ENCODE measurements at places on chromosomes 5 and 9.

- no peak for DNase-seq
Measured at GRCh38 chr9:19800884-19801283, 12.0 kb upstream of the SLC24A2 start.

- no peak for DNase-seq
Measured at GRCh38 chr5:93062548-93062947, 518.5 kb downstream of the NR2F1-AS1 start.

- no peak for DNase-seq
Measured at GRCh38 chr5:88952344-88952743, 69.4 kb upstream of the MEF2C start.

- no peak for DNase-seq
Measured at GRCh38 chr9:108835831-108836230, 20.0 kb downstream of the ACTL7B start.

DNA sequence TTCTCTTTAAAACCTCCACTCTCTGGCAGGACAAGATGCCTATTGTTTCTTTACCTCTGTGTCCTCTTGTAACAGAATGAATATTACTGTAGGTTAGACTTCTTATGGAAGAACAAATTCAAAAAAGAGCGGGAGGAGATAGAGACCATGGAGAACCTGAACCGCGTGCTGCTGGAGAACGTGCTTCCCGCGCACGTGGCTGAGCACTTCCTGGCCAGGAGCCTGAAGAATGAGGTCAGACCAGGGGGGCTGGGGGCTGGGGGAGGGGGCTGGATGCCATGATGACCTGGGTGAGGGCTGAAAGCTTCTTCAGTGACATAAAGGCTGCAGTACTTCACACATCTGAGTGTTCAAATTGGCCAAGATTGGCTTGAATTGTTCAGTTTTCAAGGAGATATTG, 61.4 kb downstream of the CFAP90 start:
- no peak for DNase-seq

GRCh38 chr5:142869886-142870285, 99.7 kb downstream of the ARHGAP26 start:
- DNase-seq, result no peak

DNA sequence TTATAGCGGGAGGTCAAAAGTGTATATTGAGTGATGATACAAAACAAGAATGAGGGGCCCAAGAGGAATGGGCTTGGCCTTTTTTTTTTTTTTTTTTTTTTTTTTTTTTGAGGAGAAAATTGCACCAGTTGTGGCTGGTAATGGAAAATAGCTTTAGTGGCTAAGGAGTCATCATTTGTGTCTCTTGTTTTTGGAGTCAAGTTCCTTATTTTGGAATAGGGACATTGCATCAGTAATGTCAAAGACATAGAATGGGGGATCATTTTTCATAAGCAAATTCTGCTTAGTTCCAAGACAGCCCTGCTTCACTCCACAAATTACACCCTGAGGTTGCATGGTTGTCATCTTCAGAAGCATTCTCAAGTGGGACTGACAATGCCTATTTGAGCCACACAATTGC, 137.4 kb downstream of the STK32A start:
- DNase-seq, result no peak

DNA sequence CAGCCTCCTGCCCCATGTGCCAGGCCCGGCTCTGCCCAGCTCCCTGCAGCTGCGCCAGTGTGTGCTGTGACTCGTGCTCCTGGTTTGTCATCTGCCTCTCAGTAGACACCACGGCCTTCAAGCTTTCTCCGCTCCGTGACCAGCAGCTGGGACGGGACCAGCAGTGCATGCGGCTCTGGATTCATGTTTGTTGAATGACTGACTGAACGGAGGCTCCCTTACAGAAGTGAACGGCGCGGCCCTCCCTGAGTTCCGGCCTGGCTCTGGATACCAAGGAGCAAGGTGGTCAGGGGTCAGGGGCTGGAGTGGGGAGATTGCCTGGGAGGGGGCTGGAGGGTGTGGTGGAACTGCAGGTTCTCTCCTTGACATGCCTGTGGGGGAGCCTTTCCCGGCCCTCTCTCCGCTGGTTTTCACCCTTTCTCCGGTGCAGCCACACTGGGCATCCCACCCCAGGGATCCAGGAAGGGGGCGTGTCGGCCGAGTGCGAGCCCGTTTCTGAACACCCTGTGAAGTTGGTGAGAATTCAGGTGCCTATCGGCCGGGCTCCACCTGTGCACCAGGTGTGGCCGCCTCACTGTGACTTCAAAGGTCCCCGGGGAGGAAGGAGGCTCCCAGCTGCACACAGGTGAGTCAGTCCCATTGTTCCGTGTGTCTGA, 11.1 kb upstream of the CEP72 start:
- no peak for DNase-seq

DNA sequence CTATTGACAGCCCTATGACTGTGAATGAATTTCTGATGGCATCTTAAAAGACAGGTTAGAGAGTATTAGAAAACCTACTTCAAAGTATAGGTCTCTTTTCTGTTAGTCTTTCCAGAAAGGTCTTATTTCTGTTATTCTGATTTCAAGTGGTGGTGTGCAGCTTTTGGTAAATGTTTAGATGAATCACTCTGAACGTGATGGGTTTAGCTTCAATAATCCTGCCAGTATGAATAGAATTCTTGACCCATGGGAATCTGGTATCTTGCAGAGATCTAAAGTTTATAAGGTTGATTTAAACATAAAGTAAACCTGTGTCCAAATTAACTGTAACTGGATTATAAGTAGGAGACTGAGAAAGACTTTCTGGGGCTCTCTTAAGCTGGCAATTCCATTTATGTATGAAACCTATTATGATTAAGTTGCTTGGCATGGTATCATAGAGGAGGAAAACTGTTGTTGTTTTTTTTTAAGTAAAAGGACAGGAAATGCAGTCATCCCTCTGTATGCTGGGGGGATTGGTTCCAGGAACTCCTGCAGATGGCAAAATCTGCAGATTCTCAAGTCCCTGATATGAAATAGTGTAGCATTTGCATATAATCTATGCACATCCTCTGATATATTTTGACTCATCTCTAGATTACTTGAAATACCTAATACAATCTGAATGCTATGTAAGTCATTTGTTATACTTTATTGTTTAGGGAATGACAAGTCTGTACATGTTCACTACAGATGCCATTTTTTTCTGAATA, 77.0 kb upstream of the ADAMTS19 start:
- DNase-seq, result no peak

DNA sequence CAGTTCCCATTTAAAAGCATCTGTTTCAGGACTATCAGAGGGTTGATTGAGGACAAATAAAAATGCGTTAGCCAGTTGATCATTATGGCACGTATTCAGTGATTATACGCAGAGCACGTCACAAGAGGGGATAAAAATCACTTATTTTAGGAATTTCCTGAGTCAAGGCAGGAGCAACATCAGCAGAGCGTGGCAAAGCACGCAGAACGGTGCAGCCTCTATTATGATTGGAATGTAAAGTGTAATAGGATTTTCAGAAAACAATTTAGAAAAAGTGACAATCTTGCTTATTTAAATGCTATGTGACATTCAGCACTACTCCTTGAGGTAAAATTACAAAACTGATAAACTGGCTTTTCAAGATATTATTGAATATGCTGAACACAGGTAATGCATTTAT, 413.6 kb upstream of the DAP start:
- DNase-seq, result no peak

GRCh38 chr5:1122511-1123294, 10.8 kb upstream of the SLC12A7 start:
- DNase-seq, result no peak

DNA sequence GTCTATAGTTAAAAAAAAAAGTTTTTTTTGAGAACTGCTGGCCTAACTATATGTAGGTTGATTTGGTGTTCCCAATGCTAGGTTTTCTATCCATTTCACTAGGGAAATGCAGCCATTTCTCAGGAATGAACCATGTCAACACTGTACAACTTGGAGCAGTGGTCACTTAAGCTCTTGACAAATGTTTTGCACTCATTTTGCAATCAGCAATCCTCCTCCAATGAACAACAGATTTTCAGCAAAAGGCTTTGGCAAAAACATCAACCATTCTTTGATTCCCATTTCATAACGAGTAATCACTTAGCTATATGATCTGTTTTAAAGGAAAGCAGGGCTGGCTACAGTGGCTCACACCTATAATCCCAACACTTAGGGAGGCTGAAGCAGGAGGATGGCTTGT, 17.9 kb downstream of the STRBP start:
- DNase-seq, result no peak

- no peak for DNase-seq
Measured at GRCh38 chr5:2797981-2798380, 46.5 kb upstream of the IRX2 start.

DNA sequence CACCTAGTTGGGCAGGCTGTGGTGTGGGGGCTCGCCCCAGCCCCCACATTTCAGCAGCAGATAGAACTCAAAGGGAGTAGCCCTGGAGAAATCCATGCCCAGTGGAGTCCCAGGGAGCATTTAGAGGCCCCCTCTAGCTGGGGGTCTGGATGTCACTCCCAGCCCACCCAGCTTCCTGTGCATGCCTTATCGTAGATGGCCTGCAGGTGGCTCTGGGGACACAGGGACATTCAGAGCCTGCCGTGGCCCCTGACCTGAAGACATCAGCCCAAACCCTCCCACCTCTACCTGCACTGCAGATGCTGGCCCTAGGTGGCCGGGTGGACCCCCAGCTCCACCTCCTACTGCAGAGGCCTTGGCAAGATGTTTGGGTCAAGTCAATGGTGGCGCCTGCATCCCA, 49.0 kb upstream of the LMX1B start:
- no peak for DNase-seq

GRCh38 chr5:143775258-143775657, 36.7 kb upstream of the HMHB1 start:
- no peak for DNase-seq

DNA sequence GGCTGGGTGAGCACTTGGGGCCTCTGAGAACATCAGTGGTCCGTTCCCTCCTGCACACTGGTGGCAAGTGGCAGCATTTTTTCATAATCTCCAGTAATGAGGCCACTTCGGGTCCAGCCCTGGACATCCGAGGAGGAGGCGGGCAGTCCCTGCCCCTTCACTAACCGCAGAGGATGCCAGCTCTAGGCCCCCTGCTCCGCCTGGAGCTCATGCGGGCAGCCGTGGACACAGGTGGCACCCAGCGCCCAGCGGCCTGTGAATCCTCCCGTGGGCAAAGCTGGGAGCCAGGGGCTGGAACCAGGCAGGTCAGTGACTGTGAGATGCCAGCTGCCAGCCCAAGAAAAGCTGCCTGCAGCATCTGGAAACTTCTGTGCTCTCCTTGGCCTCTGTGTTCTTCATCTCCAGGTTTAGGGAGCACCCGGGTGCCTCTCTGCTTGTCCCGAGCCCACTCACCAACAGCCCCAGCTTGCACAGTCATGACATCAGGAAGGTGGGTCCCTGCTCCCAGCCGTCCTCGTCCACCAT, 92.4 kb downstream of the KCNT1 start:
- no peak for DNase-seq

Measured in frontal cortex (tissue), 4 donors.